SIG-M5 (cell line): ENCODE measurements at places on chromosomes 5 and 9.

GRCh38 chr9:131608493-131609037, 63.2 kb downstream of the PRRT1B start:
- DNase-seq = no peak

DNA sequence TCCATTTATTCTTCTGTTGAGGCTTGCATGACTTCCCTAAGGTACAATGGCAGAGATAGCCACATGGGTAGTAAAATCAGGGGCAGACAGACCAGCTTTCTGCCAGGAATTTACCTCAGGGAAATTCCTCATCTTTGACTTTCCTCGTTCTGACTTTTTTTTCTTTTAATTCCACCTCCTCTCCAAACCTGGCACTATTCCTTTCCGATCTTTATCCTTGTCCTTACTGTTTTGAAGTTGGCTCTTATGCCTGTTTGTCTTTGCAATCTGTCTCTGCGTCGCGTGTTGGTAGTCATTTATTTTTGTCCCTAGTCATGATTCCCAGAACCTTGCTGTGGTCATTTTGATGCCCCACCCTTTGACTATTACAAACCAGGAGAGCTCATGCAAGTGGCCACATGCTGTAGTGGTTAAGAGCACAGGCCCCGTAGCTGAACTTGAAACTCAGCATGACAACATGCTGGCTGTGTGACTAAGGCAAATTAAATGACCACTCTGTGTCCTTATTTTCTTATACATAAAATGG, 19.0 kb downstream of the TMC1 start:
- no peak for DNase-seq

GRCh38 chr5:29547236-29547865, 1646.1 kb upstream of the CDH6 start:
- no peak for DNase-seq

GRCh38 chr9:91572044-91572443, 148.4 kb upstream of the NFIL3 start:
- no peak for DNase-seq

- DNase-seq = no peak
Measured at GRCh38 chr9:87007711-87008366, 60.5 kb upstream of the GAS1 start.

DNA sequence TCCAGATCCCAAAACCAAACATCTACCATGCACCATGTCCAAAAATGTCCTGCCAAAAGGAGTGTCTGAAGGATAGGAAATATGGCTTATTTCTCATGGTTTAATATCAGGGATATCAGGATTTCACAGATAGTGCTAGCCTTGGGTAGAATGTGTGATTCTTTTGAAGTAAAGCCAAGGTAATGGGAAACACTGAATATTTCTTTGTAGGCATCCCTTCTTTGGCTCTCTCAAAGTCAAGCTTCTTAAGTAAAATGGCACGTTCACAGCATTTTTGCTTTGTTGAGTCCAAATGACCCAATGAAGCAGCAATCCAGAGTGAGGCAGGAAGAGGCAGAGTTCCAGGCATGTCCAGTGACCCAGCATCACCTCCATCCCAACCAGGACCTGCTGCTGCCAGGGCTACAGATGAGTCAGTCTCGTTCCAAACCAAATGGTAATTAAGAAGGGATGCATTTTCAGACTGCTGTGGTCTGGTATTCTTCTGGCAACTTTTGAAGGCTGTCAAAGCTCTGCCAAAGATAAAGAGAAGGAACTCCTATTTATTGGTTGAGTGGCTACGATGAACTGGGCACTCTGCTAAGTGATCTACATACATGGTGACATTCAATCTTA, 678.8 kb upstream of the KLF4 start:
- no peak for DNase-seq

- no peak for DNase-seq
Measured at GRCh38 chr9:107249665-107250285, 33.3 kb upstream of the RAD23B start.

GRCh38 chr5:157562111-157562581, 13.4 kb downstream of the ADAM19 start:
- DNase-seq = no peak

GRCh38 chr9:11335011-11335410, 722.2 kb upstream of the PTPRD start:
- DNase-seq = no peak

DNA sequence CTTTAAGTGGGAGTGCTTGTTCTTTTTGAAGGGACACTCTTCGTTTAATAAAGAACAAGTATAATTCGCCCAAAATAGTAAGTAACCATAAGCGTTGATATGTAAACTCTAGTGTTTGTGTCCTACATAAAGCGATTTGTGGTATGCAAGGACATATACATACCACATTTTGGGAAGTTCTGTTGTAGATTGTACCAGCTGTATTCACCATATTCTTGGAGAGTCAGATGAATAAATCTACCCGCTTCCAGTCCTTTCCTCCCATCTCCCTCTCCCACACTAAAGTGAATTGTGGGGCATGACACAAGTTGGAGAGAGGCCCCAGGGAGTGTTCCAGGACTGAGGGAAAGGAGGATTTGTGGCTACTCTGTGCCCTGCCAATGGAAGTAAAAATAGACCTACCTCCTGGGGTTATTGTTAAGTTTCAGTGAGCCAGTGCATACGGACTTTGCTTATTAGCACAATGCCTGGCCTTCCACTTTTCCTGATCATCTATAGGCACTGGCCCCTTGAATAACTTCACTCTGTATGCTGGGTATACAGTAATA, 40.6 kb downstream of the ARHGAP26 start:
- no peak for DNase-seq

GRCh38 chr5:116303340-116303739, 218.5 kb downstream of the COMMD10 start:
- no peak for DNase-seq

GRCh38 chr5:83281658-83282057, 189.9 kb upstream of the VCAN start:
- DNase-seq = no peak

- DNase-seq = no peak
Measured at GRCh38 chr5:26553079-26553478, 485.3 kb downstream of the CDH9 start.
